Esophagus muscularis mucosa (tissue), 4 donors: ENCODE measurements at places on chromosomes 11 and 22. TPM values are rescaled to one million over a fixed set of nuclear protein-coding genes. Genes with fewer than 3 reads are reported as not detected.

Gene MS4A3
- total RNA-seq: not detected

Gene ACRV1
- not detected for total RNA-seq

Gene VWA5A
- 14.0 TPM for total RNA-seq

Gene OR10D3
- not detected for total RNA-seq

Gene ASCL2
- total RNA-seq: 0.42 TPM

Gene HOATZ
- not detected for total RNA-seq

Gene BRSK2
- total RNA-seq: 2.7 TPM

Gene SULT4A1
- 1.2 TPM for total RNA-seq

Gene WNT7B
- not detected for total RNA-seq

Gene CNGA4
- not detected for total RNA-seq

Gene FREY1
- total RNA-seq: 3.7 TPM

Gene KCNJ1
- not detected for total RNA-seq

Gene ANGPTL5
- total RNA-seq: 1.0 TPM

Gene THY1
- 70.1 TPM for total RNA-seq

Gene RAB3IL1
- 14.0 TPM for total RNA-seq

Gene ART5
- total RNA-seq: not detected

Gene DEFB131B
- not detected for total RNA-seq

Gene MYRF
- total RNA-seq: 0.71 TPM

Gene MMP7
- not detected for total RNA-seq

Gene RASL10A
- 0.50 TPM for total RNA-seq

Gene OR2AG1
- not detected for total RNA-seq

Gene OR52A1
- total RNA-seq: not detected

Gene MS4A4E
- 1.7 TPM for total RNA-seq

Gene BLID
- total RNA-seq: 0.99 TPM

Gene DEPDC7
- total RNA-seq: 2.3 TPM

Gene OR52B6
- total RNA-seq: not detected

Gene CHKB
- 39.9 TPM for total RNA-seq

Gene C22orf42
- not detected for total RNA-seq
